ENCODE measurements at places on chromosomes 5 and 9. TPM values are rescaled to one million over a fixed set of nuclear protein-coding genes. Genes with fewer than 3 reads are reported as not detected.

Gene ORM2
- total RNA-seq: not detected

Gene GABRB2
- total RNA-seq: 0.13 TPM

Gene PHYHD1
- 38.7 TPM for total RNA-seq

GRCh38 chr5:92041206-92041605 is 658.1 kb upstream of the ARRDC3 start:
- no peak for DNase-seq

GRCh38 chr9:73154722-73155121 is 3.1 kb downstream of the ANXA1 start:
- no peak for DNase-seq

- DNase-seq: no peak
Observed at GRCh38 chr5:82719368-82719767, 357.8 kb downstream of the TMEM167A start.

DNA sequence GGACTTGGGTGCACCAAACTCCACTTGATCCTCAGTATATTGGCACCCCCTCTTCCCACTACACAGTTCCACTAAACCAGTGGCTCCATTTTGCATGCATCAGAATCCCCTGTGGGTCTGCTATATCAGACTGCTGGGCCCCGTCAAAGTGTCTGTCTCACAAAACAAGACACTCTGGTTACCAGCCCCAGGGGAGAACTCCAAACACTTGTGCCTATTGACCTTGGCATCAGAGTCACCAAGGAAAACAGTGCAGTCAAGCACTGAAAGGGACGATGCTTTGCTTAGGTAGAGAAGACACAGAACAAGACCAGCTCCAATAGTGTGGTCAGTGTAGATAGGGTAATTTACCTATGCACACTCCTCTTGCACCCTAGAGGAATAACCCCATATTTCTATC is 205.8 kb upstream of the RAI14 start:
- no peak for DNase-seq

DNA sequence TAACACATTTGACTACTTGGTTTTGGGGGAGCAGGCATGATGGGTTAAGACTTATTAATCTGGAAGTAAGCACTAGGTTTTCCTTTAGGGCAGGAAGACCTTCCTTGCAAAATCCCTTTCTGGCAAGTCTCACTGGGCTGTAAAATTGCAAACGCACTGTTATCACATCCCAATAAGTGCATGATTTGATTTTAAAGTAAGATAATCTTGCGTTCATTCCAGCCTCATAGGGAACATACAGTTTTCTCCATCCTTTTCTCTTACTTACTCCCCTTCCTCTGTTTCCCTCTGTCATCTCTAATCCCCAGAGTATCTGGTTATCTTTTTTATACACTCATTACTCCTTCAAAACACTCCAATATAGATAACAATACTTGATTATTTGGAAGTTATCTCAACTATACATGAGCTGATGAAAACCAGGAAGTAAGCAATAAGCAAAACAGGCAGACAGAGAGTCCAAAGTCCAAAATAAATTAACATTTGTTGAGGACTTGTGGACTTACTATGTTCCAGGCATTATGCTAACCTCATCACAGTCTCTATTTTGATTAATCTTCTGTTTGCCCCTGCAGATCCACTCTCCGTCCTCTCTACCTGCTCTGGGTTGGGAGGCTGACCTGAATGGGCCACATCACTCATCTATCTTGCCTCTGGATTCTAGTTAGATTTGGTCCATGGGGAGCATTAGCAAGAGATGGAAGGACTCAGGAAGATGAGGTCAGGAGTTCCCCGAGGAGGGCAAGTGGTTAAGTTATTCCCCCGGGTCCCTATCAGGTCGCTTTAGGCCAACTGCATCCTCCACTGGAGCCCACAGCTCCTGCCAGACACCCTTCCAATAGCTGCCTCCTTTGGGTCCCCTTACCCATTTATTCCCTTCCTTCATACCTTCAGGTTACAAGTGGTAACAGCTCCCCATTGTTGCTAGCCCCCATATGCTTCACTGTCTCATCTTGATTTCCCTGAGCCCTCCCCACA is 60.2 kb downstream of the SLC22A5 start:
- DNase-seq: no peak
